ENCODE measurements at places on chromosomes 7 and 10. TPM values are rescaled to one million over a fixed set of nuclear protein-coding genes. Genes with fewer than 3 reads are reported as not detected.

- no peak for DNase-seq
Observed at GRCh38 chr7:32347244-32347828, 142.8 kb downstream of the LSM5 start.

ASZ1 gene
- polyA plus RNA-seq: not detected

CAV1 gene
- polyA plus RNA-seq: not detected

FAM241B gene
- polyA plus RNA-seq: 18.5 TPM

FAM20C gene
- polyA plus RNA-seq: not detected

COL13A1 gene
- polyA plus RNA-seq: not detected

DNA sequence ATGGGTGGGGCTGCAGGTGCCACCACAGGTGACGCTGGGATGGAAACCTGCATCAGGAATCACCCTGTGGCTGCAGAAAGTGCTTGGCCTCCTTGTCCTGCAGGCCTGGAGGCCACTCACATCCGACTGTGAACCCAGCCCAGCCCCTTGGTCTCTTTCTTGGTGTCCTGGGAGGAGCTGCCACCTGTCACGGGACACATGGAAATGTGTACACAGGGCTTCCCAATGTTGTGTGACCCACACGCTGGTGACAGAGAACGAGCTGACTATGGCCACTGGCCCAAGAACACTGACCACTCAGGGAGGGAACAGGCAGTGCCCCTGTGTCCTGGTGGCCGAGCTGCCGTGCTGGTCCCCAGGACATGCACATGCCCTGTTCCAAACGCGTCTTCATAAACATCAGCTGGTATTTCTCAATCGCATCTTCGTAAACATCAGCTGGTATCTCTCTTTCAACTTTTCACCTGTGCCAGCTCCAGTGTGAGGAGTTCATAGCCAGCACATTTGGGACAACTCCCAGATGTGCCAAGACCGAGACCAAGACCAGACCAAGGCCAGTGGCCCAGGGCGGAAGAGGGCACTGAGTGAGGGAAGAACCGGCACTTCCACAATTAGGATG, 57.9 kb upstream of the INPP5A start:
- DNase-seq: no peak

GRCh38 chr7:76302347-76303201, at the start of gene HSPB1:
TSS of gene HSPB1 (plus strand) at chr7:76302673. CDS start at chr7:76302713, 40 bp downstream.
- no peak for DNase-seq

GRCh38 chr7:18638594-18639452, 143.3 kb downstream of the HDAC9 start:
- no peak for DNase-seq

DENND2A gene
- not detected for polyA plus RNA-seq

GRCh38 chr7:80785961-80786536, 132.8 kb downstream of the SEMA3C start:
- DNase-seq: no peak

- DNase-seq: no peak
Observed at GRCh38 chr7:134636008-134636449, 10.6 kb upstream of the BPGM start.

DNA sequence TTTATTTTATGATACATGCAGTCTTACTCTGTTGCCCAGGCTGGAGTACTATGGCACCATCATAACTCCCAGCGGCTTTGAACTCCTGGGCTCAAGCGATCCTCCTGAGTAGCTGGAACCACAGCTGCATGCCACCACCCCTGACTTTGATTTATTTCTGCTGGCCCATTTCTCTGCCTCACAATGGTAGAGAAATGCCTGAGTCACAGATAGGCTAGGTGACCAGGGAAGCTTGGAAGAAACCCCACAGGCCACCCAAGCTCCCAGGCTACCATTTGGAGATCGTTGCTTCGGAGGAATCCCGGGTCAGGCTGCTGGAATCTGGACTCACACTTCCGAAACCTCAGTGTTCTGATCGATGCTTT, 17.4 kb upstream of the BAIAP2L1 start:
- no peak for DNase-seq

DNA sequence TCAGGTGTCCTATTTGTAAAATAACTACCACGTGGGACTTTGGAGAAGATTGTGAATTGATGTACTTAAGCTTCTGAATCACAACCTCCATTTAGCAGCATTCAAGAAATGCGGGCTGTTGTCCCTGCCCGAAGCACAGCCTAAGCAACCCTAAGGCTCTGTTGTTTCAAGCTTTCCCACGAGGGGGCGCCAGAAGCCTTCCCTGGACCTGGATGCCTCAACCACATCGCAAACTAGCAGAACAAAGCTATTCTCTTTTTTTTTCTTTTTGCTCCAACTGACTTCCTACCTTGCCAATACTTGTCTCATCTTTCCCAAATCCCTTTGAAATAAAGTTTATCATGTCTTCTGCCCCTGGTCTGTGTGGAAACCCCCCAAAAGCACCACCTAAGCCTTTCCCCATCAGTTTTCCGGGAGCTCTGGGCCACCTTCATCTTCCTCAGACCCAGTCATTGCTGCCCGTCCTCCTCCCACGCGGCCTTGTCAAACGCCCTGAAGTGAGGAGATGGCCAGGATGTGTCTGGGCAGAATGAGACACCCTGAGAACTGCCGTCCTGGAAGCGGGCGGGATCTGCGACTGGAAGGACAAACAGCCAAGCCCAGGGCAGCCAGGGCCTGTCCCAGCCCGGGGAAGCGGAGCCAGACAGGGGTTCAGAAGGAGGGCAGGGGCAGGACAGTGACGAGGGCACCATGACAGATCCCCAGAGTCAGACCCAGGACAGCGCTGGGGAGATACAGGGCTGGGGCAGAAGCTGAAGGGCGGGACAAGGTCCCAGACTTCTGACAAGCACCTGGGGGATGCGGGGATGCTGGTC, 112.7 kb downstream of the SLIT1 start:
- DNase-seq: peak; percentile 68

GRCh38 chr7:66050337-66050957, 25.2 kb upstream of the ASL start:
- no peak for DNase-seq

VAX1 gene
- not detected for polyA plus RNA-seq

GRCh38 chr10:14751014-14751896, 23.4 kb downstream of the FAM107B start:
- no peak for DNase-seq

DNA sequence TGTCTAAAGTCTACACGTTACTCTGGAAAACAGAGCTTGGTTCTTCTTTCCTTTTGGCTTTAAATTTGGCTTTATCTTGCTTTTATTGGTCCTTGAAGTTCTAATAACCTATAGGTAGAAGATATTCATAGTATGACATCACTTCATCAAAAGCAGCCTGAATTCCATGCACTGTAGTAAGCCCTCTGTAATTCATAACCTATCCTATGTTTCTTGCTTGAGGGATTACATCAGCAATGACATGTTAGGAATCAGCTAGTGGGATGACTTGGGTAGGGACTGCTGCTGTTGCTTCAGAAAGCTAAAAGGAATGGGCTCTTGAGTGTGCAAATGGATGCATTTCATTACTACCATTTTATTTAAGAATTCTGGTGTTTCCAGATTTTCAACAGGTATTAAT, 184.9 kb downstream of the PTEN start:
- DNase-seq: no peak

DNA sequence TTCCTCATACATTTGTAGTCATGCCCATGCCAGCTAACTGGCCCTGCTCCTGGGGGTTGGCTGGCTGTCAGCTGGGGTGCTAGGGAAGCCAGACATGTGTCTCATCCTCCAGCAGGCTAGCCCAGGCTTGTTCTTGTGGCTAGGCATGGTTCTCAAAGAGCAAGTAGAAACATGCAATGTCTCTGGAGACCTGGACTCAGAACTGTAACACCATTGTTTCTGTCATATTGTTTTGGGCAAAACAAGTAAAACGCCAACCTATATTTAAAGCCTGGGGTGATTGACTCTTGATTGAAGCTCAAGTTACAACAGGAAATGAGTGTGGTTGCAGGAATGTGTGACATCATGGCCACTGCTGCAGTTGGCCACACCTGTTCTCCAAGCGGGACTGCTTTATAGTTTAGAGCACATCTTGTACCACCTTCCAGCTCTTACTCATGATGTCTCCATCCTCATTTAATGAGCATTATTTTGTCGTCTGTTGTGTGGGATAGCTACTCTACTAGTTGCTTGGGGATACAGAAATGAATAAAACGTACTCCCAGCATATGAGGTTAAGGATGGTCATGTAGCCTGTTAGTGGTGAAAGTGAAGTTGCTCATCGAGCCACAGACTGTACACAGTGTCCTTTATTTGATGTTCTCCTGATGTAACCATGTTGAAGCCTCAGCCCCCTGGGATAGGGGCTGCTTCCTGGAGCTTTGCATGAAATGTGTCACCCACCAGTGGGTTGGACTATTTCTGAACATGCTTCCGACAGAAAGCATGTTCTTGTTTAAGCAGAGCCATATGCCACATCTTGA, 168.4 kb downstream of the SORCS3 start:
- DNase-seq: no peak

DNA sequence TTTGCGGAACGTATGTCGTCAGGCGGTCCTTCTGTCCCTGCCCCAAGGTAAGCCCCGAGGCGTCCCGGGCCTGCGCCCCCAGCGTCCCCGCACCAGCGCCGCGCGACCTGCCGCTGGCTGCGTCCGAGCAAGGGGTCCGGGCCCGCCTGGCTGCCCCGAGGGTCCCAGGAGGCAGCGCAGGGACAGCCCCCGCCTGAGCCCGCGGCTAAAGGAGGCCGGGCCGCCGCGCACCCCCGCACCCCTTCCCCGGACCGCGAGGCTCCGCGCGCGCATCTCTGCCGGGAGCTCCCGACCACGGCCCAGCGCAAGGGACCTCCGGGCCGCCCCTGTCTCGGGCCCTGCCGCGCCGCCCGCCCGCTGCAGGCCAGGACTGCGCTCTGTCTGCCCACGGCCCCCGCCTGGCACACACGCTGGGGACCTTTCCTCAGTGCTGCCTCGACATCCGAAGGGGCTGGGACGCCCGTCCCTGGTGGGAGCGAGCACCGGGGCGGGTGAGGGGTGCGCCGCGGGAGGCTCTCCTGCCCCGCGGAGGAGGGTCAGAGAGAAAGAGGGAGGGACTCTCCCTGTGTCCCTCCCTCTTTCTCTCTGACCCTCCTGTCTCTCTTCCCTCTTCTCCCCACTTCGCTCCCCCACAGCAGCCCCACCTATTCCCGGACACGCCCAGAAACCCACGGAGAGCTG, 25.0 kb downstream of the SHH start:
- no peak for DNase-seq

CFAP43 gene
- polyA plus RNA-seq: not detected

GRCh38 chr10:99382176-99382575, 48.2 kb downstream of the GOT1 start:
- no peak for DNase-seq

AKR1C8 gene
- not detected for polyA plus RNA-seq

FBXL13 gene
- polyA plus RNA-seq: 1.3 TPM

- DNase-seq: no peak
Observed at GRCh38 chr7:32400676-32401075, 89.5 kb downstream of the LSM5 start.

DNA sequence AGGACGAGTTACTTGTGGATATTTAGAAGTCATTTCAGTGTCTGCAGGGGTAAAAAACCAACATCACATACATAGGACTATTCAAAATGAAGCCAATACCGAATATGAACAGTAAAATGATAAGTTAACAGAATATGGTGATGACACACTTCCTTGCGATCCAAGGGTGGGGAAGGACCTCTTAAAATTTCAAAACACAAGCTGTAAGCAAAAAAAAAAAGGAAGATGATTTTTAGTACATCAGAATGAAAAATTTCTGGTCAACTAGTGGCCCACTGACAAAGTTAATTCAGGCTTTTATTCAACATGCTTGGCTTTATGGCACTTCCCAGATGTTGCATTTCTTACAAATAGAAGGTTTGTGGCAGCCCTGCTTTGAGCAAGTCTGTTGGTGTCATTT, 19.0 kb upstream of the GALNTL5 start:
- DNase-seq: no peak

GRCh38 chr10:117511601-117512390, 30.8 kb upstream of the EMX2 start:
- no peak for DNase-seq

DNA sequence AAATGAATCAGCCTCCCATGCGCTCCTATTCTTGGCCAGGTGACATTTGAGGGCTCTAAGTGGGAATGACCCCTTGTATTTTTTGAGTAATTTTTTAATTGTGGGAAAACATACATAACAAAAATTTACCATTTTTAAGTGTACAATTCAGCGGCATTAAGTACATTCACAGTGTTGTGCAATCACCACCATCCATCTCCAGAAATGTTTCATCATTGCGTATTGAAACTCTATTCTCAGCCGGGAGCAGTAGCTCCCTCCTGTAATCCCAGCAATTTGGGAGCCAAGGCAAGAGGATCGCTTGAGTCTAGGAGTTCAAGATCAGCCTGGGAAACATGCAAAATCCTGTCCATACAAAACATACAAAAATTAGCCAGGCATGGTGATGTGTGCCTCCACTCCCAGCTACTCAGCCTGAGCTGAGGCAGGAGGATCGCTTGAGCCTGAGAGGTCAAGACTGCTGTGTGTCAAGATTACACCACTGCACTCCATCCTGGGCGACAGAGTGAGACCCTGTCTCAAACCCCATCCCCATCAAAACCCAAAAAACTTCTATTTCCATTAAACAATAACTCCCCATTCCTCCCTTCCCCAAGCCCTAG, 2.5 kb downstream of the ANTXRL start:
- no peak for DNase-seq

DNA sequence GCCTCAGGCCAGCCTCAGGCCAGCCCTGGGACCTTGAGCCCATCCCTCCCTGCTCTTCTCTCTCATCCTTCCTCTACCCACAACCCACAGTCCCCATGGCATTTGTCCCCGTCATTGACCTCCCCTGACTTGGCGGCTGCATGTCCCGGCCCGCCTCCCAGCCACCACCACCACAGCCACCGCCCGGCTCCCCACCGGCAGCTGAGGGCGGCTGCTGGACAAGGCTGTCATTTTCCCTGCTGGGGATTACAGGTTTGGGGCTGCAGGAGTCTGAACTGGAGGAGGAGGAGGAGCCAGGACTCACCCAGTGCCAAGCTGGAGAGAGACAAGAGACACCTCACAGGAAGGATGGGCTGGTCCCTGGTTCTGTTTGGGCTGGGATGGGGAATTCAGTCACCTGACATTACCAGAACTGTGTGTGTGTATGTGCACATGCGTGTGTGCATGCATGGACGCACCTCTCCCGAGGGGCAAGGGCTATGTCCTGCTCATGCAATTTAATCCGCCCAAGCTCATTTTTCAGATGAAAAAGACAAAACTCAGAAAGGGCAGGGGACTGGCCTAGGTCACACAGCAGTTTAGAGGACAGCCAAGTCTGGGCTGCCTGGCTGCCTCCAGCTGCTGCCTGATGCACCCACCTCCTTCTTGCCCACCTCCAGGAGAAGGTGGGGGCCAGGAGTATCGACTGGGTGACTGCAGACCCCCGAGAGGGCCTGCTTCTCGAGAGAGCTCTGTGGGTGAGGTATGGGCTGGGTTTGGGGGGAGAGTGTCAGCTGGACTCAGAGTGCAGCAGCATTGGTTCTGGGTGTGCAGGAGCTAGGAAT, 113.1 kb downstream of the ZMIZ1 start:
- DNase-seq: no peak

CLDN15 gene
- 0.21 TPM for polyA plus RNA-seq

DNA sequence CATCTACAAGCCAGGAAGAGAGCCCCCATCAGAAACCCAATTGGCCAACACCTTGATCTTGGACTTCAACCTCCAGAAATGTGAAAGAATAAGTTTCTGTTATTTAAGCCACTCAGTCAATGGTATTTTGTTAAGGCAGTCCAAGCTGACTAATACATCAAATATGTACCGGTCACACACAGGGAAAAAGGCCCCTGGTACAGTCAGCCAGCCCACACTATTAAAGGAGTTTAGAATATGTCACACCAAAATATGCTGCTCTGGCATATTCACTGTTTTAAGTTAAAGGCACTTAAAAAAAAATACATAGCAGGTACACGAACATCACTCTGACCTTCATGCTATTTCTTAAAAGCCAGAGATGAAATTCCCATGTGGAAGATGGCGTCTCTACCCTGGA, 15.2 kb upstream of the CDCA7L start:
- DNase-seq: no peak

Measured in naive thymus-derived CD8-positive, alpha-beta T cell (primary cell).